WERI-Rb-1 (cell line): ENCODE measurements at places on chromosomes 2 and 18.

- DNase-seq, result peak; percentile 32
Observed at GRCh38 chr18:14086458-14087231, 45.6 kb downstream of the ZNF519 start.

- no peak for DNase-seq
Observed at GRCh38 chr2:171688129-171688465, 828 bp downstream of the DYNC1I2 start.

- no peak for DNase-seq
Observed at GRCh38 chr2:112182581-112183034, 44.4 kb downstream of the FBLN7 start.

DNA sequence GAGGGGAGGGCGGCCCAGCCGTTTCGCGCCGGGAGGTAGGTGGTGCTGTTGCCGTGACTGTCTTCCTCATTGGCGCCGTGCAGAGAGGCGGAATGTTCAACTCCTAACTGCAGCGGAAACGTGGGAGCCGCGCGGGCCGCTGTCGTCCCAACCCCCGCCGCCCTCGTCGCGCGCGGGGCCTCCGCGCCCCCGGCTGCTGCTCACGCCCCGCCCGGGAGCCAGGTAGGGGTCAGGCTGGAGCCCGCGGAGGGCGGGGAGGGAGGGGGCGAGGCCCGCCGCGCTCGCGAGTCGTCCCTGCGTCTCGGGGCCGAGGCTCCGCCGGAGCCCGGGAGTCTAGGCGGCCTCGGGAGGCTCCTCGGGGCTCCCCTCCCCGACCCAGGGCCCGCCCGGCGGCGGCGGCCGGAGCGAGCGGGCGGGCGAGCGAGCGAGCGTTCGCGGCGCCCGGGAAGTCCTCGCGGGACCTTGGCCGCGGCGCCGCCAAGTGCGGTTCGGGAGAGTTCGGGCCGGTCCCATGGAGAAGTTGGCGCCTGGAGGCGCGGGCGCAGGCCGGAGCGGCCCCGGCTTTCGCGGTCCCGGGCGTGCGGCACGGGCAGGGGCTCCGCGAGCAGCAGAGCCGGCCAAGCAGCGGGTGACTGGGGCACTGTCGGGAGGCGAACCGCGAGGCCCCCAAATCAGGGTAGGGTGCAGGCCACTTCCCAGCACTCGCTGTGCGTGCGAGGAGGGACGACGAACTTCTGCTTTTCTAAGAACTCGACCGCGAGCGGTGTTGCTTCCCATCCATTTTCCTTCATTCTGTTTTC, at the start of gene MAP3K20:
TSS of gene MAP3K20 (plus strand) at position 66 of the 800 bp plus-strand sequence. CDS start 15,186 bp downstream, outside the sequence.
- peak; percentile 75 for DNase-seq

- DNase-seq, result no peak
Observed at GRCh38 chr18:8468191-8468590, 141.0 kb upstream of the RAB12 start.

DNA sequence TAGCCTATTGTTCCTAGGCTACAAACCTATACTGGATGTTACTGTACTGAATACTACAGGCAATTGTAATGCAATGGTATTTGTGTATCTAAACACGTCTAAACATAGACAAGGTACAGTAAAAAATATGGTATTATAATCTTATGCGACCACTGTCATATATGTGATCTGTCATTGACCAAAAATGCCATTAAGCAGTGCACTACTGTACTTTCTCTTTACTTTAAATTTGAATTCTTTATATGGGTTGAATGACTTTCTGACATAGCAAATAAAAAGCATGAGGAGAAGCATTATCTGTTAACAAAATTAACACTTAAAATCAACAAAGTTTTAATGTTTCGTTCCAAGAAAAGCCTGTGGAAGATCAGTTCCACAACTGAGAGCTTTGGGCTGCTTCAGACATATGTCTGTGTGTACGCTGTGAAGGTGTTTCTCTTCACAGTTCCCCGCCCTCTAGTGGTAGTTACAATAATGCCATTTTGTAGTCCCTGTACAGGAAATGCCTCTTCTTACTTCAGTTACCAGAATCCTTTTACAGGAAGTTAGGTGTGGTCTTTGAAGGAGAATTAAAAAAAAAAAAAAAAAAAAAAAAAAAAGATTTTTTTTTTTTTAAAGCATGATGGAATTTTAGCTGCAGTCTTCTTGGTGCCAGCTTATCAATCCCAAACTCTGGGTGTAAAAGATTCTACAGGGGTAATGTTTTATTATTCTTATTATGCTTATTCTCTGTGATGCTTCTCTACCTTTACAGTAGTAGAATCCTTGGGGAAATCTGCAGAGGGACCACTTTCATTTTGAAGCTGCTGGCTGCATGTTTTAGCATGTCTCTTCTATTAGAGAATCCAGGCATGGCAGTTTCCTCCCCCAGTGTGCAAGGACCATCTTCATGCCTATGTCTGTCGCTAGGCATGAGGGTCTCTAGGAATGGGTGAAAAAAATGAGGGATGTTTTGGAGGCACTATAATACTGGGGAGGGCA, 54.5 kb downstream of the SCN2A start:
- peak; percentile 61 for DNase-seq

GRCh38 chr18:46843372-46843771, 73.9 kb downstream of the PIAS2 start:
- no peak for DNase-seq

- DNase-seq, result no peak
Observed at GRCh38 chr2:178825183-178825582, 18.0 kb upstream of the TTN start.

GRCh38 chr2:22283436-22283835, 1101.5 kb upstream of the KLHL29 start:
- DNase-seq, result no peak

GRCh38 chr2:204772546-204772945, 227.3 kb downstream of the PARD3B start:
- no peak for DNase-seq

DNA sequence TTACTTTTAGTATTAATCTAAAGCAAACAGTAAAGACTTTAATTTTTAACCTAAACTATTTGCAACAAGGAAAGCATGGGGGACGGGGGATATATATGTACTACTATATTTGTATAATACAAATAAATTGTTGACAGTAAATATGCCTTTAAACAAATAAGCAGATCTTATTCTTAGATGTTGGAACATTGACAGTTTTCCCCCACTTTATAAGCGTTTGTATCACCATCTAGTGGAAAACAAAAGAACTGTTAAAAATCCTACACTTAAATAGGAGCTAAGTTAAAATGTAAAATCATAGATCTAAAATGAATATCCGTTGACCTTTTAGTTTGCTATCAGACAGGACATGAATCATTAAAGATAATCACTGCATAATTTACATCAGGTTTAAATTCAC, 50.0 kb downstream of the RBBP8 start:
- no peak for DNase-seq

- DNase-seq, result peak; percentile 28
Observed at GRCh38 chr18:73827801-73828200, 319.8 kb downstream of the FBXO15 start.

GRCh38 chr2:97718051-97718882, 4.9 kb downstream of the ZAP70 start:
- DNase-seq, result no peak

- DNase-seq, result no peak
Observed at GRCh38 chr18:64966667-64967066, 784.1 kb upstream of the CDH7 start.

DNA sequence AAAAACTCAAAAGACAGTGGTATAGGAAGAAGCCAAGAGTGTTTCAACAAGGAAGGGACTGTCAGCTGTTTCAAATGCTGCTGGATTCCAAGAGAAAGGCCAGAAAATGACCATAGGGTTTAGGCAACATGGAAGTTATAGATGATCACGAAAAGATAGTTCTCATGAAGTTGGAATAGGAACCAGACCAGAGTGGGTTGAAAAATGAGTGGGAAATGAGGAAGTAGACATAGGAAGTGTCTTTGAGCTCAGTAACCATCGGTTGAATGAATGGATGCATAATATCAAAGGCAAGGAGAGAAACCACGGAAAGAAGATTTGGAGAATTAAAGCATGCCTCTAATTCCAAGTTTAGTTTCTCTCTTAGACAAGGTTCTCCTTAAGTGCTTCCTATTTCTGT, 1.3 kb downstream of the NCAPH start:
- DNase-seq, result no peak

DNA sequence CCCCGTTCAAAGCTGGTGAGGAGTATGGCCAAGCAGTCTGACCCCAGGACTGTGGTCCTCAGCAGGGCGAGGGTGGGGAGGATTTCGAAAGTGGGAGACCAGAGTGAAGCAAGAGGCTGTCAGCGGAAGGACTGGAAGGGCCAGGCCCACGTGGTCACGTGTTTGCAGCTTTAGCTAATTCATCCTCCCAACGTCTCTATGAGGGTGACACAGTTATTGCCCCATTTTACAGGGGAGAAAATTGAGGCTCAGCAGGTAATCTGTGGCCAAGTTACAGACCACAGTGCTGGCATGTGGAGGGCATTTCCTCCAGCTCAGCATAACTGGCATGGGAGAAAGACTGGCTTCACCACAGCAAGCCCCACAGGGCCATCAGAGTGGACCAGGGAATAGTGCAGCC, 45.4 kb upstream of the LTBP1 start:
- DNase-seq, result no peak

DNA sequence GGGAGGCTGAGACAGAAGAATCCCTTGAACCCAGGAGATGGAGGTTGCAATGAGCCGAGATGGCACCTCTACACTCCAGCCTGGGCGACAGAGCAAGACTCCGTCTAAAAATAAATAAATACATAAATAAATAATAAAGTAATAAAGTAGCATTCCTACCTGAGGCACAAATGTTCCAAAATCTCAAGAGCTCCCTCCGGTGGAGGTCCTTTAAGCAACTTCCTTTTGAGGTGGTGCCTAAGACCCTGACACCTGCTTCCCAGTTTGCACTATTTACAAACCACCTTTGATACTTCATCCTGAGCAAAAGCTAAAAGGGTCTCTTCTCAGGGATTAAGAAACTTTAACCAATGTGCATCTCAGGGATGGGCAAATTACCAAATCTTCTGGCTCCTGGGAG, 505.1 kb downstream of the CNTNAP5 start:
- no peak for DNase-seq

- no peak for DNase-seq
Observed at GRCh38 chr18:70280007-70280925, 8.6 kb upstream of the SOCS6 start.

DNA sequence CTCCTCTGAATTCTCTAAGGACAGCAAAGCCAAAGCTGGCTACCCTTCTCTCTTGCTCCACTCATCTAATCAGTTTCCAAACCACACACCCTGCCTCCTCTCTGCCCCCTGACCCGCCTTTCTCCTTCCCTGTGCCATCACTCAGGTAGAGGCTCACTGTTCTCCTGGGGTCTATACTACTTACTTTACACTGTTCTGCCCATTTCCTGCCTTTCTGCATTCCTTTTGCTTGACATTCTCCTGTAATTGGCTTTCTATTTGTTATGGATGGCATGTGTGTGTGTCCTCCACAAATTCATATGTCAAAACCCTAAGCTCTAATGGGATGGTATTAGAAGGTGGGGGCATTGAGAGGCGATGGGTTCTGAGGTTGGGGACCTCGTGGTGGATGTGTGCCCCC, 675.2 kb upstream of the ID2 start:
- DNase-seq, result no peak

DNA sequence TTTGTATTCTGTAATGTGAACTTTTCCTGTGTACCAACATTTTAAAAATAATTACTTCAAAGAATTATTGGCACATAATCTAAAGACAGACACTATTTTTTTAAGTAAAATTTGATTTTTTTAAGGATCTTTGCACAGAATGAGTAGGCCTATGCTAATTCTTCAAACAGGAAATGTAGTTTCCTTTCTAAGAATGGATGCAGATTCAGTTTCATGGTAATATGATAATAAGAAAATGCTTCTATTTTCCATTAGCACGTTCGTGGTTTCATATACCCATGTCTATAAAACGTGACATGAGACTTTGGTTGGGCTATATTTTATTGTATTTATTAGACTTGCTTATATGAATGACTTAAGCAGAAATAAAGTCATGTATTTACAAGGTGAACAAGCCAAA, 191.8 kb upstream of the RBBP8 start:
- no peak for DNase-seq

GRCh38 chr2:53334610-53335009, 433.0 kb upstream of the CHAC2 start:
- DNase-seq, result no peak

- DNase-seq, result no peak
Observed at GRCh38 chr2:100865816-100866460, 46.0 kb downstream of the NPAS2 start.

DNA sequence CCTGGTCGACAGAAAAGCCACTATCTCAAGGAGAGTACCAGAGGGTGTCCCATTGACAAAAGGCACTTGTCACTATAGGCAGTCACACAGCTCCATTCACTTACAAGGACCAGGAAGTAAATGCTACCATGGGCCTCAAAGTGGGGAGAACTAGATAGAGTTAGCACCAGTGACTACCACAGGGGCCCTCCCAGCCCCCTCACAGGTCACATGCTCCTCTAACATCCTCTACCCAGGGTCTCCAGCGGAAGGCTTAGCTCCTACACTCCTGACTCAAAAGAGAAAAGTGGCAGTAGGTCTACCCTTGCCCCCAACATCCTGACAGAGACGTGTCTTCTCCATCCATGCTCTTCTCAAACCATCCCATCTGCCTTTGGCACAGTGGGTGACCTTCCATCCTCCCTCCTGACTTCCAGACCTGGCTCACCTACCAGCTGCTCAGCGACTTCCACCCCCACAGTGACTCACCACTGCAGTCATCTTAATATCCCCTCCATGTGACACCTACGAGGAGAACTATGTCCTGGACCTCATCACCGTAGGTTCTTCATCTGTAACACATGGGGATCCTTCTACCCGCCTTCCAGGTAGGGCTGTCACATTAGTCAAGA, 5.6 kb upstream of the DNMT3A start:
- no peak for DNase-seq

DNA sequence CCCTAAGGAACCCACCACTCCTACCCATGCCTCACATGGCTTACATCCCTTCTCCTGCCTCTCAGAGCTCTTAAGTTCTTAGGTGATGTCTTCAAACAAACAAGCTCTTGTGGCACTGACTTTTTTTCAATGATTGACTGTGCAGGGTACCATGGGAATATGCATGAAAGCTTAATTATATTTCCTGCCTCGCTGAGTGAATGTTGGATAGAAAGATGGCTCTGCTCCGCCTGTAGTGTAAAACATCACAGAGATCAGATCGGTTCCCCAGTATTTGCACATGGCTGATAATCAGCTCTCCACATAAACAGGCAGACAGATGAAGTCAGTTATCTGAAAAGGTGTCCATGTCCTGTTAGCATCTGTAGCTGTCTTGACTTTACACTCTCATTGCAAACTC, 820.8 kb downstream of the TDRD15 start:
- DNase-seq, result no peak

DNA sequence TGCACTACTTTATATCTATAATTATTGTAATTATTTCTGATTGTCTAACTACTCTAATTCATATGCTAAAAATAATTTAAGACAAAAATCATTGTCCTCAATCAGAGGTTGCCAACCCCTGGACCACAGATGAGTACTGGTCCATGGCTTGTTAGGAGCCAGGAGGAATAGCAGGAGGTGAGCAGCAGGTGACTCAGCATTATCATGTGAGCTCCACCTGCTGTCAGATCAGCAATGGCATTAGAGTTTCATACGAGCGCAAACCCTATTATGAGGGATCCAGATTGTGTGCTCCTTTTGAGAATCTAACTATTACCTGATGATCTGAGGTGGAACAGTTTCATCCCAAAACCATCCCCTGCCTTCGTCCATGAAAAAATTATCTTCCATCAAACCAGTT, 1434.4 kb downstream of the LRP1B start:
- peak; percentile 10 for DNase-seq
